Activated T-helper 9 cell treated with anti-CD3 and anti-CD28 coated beads, Interleukin-2, amount 50 U/mL, for 16 hours (primary cell): ENCODE measurements at places on chromosomes 4 and X.

GRCh38 chr4:153204247-153204671, at the start of gene TRIM2:
TSS of gene TRIM2 (plus strand) at chr4:153204443. CDS start at chr4:153204531, 88 bp downstream.
- DNase-seq = no peak

DNA sequence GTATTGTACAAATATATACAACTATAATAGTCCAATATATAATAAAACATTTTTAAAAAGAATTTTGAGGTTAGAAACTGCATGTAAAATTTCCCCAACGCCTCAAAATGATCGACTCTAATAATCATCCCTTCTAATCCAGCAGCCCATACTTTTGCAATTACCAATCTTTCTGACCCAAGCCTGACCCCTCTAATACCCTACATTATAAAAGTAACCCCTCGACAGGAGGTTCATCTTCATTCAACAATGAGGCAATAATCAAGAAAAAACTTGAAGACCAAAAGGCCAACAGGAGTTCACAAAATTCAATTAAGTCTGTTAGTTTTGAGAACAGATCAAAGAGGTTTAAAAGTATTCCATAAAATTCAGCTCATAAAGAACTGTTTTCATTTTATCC, 393.5 kb downstream of the GPM6A start:
- DNase-seq = no peak

DNA sequence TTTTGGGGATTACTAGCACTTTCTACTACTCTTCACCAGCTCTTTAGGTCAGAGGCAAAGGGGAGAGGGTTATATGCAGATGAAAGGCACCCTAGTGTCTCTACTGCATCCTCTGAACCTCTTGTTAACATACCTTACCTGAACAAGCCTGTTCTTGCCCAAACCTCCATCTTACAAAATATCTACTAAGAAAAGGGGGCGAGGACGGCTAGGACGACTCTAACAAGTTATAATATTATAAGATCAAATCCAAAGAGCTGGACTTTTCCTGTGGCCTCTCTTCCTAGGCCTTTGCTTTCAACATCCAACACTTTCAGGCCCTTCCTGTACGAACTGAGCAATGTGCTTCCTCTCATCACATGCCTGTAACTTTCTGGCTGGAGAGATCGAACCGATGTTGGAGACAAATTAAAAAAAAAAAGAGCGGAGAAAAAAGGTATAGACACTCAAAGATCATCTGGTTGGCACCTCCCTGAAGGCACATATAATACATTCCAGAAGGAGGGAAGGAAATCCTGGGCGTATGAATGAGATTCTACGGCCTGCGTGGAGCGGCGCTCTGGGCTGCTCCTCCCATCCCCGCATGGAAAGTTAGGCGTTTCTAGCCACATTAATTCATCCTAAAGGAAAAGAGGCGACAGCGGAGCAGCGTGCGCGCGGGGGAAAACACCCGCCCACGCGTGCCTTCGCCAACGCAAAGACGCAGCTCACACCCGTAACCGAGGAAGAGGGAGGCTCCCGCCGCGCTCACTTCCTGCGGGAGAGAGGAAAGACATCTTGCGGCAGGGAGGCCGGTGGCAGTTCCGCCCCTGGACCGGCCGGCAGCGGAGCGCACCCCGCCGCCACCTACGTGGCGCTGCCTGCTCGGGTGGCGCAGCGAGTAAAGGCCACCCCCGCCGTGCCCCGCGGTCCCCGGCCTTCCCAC, 808 bp downstream of the PRDM5 start:
- peak; percentile 13 for DNase-seq

DNA sequence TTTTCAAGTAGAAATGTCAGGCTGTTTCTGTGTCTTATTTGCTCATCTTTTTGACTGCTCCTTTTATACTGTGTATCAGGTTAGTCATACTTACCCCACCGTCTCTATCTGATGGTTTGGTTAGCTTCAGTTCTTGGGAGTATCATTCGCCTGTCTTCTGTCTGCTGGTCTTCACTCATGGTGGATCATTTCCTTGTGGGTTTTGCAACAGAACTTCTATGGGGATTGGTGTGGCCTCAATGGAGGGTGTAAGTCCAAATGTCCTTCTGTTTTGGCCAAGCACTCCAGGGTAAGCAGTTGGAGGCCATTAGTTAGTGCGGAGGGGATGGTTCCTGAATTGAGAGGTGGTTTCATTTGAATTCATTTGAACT, 7.2 kb downstream of the ABCD1 start:
- no peak for DNase-seq

GRCh38 chr4:77872723-77873445, 10.3 kb downstream of the MRPL1 start:
- DNase-seq = no peak

- no peak for DNase-seq
Measured at GRCh38 chrX:7065473-7065872, 82.0 kb upstream of the STS start.

DNA sequence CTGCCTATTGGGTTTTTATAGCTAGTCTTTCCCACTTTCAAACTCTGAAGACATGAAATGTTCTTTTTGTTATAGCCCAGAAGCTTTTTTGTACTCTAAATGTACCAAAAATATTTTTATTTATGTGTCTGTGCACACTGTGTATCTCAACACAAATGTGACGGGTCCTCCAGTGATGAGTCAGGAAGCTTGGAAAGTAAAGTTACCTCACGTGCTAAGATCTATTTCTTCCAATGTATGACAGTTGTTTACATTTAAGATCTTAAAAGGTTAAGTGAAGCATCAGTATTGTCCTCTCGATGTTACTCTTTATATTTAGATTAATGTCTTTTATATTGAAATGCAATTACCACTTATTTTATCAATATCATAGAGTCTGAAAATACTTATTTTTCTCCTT, 29.1 kb upstream of the PRSS12 start:
- no peak for DNase-seq
